Activated CD8-positive, alpha-beta memory T cell treated with anti-CD3 and anti-CD28 coated beads, Interleukin-2, amount 50 U/mL, for 48 hours (primary cell): ENCODE measurements at places on chromosomes 1 and 21.

GRCh38 chr1:8908388-8909151, 30.1 kb upstream of the ENO1 start:
- no peak for DNase-seq

- no peak for DNase-seq
These were observed 668.4 kb downstream of the KCNT2 start for GRCh38 chr1:195939844-195940243.

GRCh38 chr21:17976139-17976538, 157.0 kb upstream of the C21orf91 start:
- no peak for DNase-seq

GRCh38 chr1:203799157-203799556, 3.7 kb downstream of the ZBED6 start:
- DNase-seq = no peak

GRCh38 chr1:85224734-85225623, 24.2 kb upstream of the SYDE2 start:
- no peak for DNase-seq

DNA sequence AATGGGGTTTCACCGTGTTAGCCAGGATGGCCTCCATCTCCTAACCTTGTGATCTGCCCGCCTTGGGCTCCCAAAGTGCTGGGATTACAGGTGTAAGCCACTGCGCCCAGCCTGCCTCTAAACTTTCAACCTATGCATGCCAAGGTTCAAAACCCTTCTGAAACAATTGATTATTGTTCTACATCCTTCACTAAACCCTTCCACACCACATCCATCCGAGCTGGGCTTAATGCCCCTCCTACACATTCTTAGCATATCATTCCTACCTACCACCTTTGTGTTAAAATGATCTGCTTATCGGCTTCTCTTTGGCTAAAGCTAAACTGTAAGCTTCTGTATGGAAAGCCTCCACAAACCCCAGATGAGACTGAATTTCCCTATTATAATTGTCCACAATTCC, 40.8 kb upstream of the DOCK7 start:
- no peak for DNase-seq

- DNase-seq = peak; percentile 92
These were observed 549 bp downstream of the KDM4A start for GRCh38 chr1:43650310-43651085.

GRCh38 chr1:208343226-208343625, 99.0 kb upstream of the PLXNA2 start:
- DNase-seq = no peak
